Chondrocyte (in vitro differentiated cells): ENCODE measurements at places on chromosomes 11 and 22.

- no peak for DNase-seq
Measured at GRCh38 chr11:12731841-12732336, 57.7 kb downstream of the TEAD1 start.

GRCh38 chr22:40757071-40757470 lies 62.1 kb downstream of the SLC25A17 start:
- DNase-seq, result no peak

- peak; percentile 86 for DNase-seq
Measured at GRCh38 chr22:44920183-44920582, 89.6 kb downstream of the PHF21B start.

GRCh38 chr11:119586181-119586580 lies 142.8 kb downstream of the NECTIN1 start:
- no peak for DNase-seq

- DNase-seq, result peak; percentile 81
Measured at GRCh38 chr22:19679522-19680101, 34.7 kb upstream of the SEPTIN5 start.

GRCh38 chr22:32600147-32600546 lies 125.5 kb downstream of the FBXO7 start:
- no peak for DNase-seq
